Epithelial cell of prostate (primary cell): ENCODE measurements at places on chromosomes 7 and 10.
A peak's percentile ranks its signal among the peaks of the same experiment; 100 is the strongest.

- no peak for DNase-seq
Measured at GRCh38 chr7:85204061-85204460, 17.2 kb upstream of the SEMA3D start.

DNA sequence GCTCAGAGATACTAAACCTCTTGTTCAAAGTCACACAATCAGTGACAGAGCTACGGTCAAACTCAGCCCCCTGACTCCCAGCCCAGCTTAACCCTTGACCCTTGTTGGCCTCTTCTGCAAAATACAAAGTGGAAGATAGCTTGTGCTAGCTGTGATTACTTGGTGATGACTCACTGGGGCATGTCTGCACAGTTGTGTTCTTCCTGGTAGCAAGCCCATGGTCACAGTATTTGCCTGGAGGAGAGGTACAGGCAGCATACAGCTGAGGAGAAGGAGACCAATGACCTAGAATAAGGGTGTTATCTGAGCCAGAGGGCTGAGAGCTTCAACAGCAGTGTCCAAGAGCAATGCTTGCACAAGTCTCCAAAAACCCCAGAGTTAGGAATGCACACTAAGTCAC, 5.7 kb upstream of the HSPA12A start:
- DNase-seq = peak; percentile 72

DNA sequence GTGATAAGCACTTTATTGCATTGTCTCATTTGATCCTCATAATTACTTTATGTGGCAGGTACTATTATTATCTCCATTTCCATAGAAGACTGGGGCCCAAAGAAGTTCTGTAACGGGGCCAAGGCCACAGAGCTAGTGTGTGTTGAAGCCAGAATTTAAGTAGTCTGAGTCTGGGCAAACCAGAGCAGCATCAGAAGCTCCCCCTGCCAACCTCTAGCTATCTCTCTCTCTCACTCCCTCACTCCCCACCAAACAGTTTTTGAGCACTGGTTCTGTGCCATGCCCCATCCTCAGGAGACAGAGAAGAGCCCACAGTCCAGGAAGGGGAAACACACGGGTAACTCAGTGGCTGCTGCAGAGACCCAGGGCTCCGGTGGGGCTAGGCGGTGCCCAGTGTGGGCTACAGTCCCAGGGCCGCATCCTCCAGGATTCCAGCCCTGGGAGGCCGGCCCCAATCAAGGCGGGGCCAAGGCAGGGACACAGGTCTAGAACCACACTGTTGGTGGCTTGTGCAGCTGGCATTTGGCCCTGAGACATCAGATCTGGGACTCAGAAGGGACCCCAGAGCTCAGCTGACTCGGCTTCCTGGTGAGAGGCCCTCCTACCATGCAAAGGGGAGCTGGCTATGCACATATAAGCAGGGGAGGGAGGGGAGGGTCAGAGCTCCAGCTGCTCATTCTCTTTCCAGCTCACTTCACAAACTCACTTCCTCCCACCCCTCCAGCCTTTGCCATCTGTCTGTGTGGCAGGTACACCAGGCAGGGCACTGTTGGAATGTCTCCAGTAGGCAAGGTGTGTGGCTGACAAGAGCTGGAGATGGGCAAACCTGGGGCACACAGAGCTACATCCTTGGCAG, 34.4 kb downstream of the COL13A1 start:
- DNase-seq = no peak

DNA sequence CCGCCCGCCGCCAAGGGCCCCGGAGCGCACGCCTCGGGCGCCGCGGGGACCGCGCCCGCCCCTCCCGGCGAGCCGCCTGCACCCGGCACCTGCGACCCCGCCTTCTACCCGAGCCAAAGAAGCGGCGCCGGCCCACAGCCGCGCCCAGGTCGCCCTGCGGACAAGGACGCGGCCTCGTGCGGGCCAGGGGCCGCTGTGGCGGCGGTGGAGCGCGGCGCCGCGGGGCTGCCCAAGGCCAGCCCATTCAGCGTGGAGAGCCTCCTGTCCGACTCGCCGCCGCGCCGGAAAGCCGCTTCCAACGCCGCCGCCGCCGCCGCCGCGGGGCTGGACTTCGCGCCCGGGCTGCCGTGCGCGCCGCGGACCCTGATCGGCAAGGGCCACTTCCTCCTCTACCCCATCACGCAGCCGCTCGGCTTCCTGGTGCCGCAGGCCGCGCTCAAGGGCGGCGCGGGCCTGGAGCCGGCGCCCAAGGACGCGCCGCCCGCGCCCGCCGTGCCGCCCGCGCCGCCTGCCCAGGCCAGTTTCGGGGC, 3.5 kb downstream of the UNCX start:
- DNase-seq = no peak

- no peak for DNase-seq
Measured at GRCh38 chr10:20089879-20090278, 273.6 kb downstream of the PLXDC2 start.

- DNase-seq = no peak
Measured at GRCh38 chr7:184294-185264, 7.8 kb upstream of the FAM20C start.

GRCh38 chr10:17506856-17507471, 52.6 kb upstream of the ST8SIA6 start:
- no peak for DNase-seq

GRCh38 chr7:42575171-42575570, 336.7 kb downstream of the C7orf25 start:
- no peak for DNase-seq

DNA sequence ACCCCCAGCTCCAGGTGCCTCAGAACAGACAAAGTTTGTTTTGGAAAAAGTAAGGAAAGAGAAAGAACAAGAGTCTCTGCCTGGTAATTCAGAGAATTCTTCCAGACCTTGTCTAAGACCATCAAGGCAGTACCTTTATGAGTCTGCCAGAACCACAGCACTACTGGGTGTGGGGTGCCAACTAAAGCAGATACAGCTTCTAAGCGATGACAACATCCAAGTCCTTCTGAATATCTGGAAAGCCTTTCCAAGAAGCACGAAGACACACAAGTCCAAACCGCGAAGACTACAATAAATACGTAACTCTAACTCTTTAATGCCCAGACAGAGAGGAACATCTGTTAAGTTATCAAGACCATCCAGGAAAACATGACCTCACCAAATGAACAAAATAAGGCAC, 94.3 kb downstream of the SIRT1 start:
- DNase-seq = no peak

DNA sequence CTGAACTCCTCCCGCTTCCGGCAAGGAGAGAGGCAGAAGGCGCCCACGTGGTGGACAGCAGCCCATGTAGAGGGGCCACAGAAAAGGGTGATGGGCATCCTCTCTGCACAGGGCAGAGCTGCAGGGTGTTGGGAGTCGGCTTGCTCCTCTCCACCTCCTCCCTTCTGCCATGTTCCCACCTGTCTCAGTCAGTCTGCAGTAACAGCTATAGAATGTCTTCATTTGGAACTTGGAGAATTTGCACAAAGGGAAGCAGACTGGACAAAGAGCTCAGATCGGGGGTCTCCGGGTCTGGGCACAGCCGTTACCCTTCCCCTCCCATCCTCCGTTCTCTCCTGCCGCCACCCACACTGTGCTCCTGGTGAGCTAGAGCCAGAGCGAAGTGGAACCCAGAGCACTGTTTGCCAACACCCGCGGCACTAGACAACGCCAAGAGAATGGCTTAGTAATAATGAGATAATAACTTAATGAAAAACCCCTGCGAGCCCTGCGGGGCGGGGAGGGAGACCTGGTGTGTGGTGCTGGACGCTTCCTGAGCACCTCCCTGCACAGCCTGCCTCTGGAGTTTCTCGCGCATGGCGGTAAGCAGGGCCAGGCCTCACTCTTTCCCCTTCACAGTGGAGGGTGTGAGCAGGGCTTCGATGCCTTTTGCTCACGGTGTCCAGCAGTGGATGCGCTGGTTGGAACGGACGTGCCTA, 254.7 kb downstream of the PAXIP1 start:
- DNase-seq = no peak

- DNase-seq = peak; percentile 5
Measured at GRCh38 chr7:47100817-47101435, 481.0 kb downstream of the TNS3 start.

DNA sequence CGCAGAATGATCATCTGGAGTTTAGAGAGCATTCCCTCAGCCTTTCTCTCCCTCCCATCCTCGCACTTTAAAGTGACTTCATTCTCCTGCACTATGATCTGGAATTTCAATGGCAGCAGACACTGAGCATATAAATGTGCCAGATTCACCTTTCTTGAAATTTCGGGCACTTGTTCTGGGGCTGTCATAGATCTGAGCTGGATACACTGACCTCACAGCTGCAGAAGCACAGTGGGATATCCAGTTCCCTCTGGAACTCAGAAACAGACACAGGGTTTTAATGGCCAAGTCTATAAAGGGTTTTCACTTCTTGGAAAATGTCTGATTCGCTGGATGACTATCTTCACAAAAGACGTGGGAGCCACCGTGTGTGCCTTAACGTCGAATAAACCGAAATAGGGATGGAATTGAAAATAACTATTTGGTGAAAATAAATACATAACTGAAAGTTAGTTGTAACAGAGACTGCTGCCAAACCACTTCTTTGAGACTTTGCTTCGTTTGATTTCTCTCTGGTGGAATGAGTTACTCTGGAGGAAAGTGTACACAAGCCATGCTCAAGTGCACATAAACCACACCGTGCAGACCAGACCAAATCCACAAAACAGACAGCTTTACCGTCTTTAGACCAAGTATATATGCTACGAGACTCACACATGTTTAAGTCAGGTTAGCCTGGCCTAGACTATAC, 126.1 kb downstream of the SVIL start:
- no peak for DNase-seq

DNA sequence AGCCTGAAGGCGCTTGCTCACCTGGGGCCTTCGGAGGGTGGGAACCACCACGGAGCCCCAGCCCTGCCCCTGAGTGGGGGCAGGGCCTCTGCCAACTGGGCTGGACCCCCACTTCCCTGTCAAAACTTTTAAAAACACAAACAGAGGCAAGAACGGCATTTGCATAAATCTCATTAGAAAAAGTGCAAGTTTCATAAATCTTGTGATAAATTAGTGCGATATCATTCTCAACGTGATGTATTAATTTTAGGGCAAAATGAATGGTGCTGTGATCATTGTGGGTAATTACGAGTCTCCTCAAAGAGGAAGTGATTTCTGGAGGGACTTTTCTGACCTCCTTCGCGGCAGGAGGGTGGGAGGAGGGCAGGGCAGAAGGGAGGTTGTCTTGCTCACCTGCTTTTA, 98.3 kb downstream of the CDH23 start:
- DNase-seq = no peak

- no peak for DNase-seq
Measured at GRCh38 chr10:75657351-75657750, 225.9 kb downstream of the LRMDA start.

DNA sequence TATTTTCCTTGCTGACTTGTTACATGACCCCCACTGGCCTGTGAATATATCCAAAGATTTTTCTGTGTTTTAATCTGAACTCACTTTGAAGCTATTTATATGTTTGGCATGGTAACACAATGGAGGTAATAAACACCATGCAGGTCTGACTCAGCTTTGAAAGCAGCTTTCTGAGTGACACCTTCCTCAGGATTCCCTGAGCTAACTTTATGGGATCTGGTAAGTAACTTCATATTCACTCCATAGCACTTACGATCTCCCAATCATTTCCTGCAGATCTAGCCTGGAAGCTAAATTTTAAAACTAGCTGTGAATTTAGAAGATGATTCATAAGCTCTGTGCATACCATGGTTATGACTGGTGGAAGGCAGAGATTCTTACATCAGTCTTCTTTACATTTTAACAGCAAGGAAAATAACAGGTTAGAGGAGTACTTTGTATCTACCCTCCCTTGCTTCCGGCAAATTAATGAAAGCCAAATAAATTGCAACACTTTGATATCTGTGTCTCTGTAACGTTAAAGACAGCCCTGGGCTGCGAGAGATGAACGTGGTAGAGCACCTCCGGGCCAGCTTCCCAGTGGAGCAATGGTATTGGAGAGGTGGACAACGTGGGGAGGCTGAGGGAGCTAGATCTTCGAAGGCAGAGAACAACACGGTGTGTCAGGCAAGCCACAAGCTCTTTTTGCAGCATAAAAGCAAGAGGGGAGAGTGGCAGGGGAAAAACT, 170.2 kb upstream of the KLF14 start:
- DNase-seq = peak; percentile 91

GRCh38 chr10:18797286-18797685, 138.1 kb downstream of the ARL5B start:
- DNase-seq = peak; percentile 48

DNA sequence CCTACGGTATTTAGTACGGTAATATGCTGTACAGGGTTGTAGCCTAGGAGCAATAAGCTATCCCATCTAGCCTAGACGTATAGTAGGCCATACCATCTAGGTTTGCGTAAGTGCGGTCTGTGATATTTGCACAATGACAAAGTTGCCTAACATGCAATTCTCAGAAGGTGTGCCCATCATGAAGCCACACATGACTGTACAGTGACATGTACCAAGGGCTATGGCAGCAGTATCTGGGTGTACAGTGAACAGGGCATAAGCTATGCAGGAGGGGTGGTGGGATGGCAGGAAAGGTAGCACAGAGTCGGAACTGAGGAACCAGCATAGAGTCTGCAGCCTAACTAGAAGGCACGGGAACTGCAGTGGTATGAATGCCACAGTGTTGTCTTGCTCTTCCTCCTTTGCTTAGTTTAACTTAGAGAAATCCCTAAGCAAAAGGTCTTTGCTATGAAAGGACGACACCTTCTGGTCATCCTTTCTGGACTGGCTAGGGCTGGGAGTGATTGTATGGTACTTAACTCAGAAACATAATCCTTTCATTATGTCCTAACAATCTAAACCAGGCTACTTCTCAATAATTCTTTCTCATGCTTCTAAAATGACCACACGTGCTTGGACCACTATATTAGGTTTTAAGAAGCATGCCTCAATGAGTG, 93.5 kb downstream of the DYNC1I1 start:
- DNase-seq = no peak

- DNase-seq = no peak
Measured at GRCh38 chr10:117899181-117899683, 147.5 kb downstream of the RAB11FIP2 start.

- DNase-seq = peak; percentile 33
Measured at GRCh38 chr10:45420453-45421192, 46.6 kb downstream of the ALOX5 start.

DNA sequence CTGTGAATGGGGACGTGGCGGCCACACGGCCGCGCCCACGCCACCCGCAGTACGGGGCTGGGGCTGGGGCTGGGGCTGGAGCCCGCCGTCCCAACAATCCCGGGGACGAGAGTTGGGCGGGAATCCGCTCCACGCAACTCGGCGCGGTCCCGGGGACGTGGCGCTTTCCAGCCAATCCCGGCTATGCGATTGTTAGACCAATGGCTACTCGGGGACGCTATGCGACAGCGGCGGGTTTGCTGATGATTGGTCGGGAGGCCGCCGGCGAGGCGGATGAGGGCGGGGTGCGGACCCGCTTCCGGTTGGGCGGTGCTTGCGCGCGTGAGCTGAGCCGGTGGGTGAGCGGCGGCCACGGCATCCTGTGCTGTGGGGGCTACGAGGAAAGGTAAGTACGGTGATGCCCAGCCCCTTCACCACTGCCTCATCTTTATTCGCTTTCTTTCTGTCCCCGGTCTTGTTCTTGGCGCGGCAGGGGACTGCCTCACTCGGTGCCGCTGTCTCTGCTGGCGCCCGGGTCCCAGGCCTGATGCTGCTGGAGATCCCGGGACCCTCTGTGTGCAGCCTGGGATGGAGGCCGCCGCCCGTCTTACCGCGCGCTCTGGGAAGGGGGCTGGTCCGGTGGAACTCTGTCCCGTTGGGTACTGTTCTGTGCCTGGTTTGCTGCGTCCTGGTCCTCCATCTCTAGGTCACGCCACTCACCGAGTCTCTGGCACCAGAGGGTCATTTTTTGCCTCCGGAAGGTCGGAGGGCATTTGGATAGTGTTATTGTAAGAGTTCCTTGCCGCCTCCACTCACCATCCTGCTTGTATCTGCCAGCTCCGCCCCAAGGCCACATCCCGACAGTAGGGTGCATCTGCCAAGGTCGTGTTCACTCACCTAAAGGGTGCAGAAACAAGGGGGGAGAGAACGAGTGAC, at the start of gene CALU:
TSS of gene CALU (plus strand) at position 312 of the 915 bp plus-strand sequence. CDS start 9,225 bp downstream, outside the sequence.
- DNase-seq = peak; percentile 66

- no peak for DNase-seq
Measured at GRCh38 chr7:35263396-35263795, 9.5 kb upstream of the TBX20 start.
